ENCODE measurements at places on chromosomes 16 and 17.

DNA sequence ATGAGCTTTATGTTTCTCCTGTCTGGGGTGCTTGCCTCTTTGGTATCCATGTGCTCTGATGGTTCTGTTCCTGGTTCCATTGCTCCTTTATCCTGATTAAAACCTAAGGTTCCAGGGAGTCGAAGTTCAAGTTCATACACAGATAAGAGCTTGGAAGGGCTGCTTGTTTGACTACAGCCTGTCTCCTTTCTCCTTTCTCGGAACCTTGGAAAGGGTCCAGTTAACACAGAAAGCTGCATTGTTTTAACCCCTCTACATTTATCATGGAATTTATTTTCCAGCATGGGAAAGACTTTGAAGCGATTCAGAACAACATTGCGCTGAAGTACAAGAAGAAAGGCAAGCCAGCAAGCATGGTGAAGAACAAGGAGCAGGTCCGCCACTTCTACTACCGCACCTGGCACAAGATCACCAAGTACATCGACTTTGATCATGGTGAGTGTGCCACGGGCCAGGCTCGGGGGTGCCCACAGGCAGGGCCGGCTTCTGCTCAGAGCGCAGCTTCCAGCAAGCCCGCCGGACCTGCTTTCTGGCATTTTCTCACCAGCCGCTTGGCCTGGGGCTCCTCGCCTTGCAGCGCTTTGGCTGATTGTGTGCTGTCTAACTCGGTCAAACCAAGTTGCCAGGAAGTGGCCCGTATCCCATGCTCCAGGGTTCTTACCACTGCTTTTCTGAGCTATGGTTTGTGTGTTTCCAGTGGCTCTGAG is 19.9 kb downstream of the CRAMP1 start:
- no peak for DNase-seq

- no peak for DNase-seq
Observed at GRCh38 chr17:64315032-64315490, 52.0 kb upstream of the TEX2 start.

GRCh38 chr17:64580384-64581315 is 73.9 kb downstream of the CEP95 start:
- no peak for DNase-seq

DNA sequence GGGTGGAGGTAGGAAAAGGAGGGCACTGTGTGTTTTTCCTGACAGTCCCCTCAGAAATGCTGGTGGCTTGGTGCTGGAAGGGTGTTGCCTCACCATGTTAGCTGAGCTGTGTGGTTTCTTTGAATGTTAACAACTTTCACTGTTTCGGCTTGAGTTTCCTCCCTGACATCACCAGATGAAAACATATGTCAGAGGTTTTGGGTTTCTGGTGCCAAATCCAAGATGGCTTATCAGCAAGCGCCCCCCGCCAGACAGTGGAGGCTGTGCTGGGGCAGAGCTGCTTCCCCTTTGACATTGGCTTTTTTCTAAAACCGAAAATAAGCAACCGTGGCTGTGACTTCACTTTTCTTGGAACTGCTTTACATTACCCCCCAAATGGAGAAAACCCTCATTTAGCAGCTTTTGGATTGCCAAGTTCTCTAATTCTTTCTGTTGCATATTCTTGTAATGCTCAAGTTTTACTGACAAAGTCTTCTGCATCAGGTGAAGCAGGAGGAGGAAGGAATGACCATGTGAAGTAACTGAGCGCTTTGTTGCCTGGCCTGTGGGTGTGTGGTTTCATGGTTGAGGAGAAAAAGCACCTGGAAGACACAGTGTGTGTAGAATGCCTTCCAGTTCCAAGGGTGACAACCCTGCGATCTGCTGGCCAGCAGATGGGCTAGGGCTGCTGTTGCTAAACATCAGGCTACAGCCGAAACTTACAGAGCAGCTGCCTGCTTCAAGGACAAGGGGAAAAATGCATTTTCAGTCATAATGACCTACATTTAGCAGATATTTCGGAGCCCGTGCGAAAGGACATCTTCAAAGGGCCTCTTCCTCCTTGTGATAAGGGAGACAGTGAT is 9.7 kb downstream of the RMI2 start:
- DNase-seq, result no peak

DNA sequence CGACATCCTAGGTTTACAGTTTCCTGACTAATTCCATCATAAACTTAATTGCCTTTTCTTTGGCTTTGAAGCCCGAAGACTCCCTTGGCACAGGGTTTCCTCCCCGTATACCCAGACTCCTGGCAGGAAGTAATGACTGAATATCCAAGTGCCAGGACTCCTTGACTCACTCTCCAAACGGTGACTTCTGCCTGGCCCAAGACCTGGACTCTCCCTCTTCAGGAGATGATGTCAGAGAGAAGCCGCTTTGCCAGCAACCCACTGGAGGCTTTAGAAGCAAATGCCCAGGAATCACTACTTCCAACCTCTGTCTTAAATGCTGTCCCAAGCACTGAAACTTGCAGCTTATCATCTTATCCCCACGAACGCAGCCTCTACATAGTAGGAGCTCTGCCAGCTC is 146.5 kb downstream of the RGS9 start:
- DNase-seq, result no peak

GRCh38 chr17:79944251-79944812 is 91.3 kb downstream of the TBC1D16 start:
- DNase-seq, result no peak

- DNase-seq, result no peak
Observed at GRCh38 chr16:28986492-28986891, 1.6 kb downstream of the LAT start.

DNA sequence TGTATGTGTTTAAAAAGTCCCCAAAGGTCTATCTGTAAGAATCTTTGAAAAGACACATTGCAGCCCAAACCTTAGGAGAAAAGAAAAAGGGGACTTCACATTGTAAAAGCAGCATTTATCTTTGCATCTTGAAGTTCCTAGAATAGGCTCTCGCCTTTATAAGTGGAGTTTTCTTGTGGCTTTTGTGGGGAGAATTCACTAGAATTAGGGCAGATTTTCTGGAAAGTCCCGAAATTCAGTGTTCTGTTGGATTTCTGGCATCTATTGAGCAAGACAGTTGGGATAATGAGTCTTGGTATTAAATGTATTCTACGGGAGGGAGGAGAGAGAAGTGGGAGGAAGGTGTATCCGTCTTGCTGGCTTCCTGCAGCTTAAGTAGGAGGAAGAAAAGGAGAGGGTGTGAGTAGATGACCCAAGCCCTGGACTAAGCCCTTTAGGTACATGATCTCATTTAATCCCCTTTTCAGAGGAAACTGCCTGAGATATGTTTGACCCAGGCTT is 62.6 kb downstream of the PRKCA start:
- no peak for DNase-seq

DNA sequence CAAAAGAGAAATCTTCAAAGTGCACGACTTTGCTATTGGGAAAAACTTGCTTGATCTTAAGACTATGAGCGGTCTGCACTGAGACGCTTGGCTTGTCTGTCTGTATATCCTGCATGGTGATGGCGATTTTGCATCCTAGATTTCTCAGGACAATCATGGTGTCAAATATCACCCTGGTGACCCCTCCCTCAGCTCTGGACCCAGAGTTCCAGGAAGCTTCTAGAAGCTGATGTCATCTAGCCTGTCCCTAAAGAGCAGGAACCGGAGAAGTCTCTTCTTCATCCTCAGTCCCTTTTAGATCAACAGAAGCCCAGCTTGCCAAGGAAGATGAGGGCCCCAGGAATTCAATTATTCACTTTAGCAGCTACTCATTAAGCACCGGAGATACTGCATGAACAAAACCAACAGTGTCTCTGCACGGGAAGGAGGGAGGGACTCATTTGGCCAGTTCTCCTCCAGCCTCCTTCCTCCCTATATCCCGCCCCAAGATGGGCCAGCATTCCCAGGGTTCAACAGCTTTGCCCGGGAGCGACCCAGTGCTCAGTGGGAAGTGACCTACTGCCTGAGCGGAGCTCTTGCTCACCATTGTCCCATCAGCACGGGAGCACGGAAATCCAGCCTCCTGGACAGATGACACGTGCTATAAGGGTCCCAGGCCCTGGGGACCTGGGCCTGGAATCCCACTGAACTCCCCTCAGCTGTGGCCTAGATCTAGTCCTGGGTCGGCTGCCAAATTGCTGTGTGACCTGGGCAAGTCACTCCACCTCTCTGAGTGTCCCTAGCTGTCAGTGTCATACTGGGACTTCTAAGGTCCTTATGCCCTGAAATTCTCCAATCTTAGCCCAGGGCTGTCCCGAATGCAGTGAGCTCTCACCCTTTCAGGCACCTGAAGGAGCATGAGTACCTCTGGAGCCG is 3.8 kb downstream of the EMP2 start:
- no peak for DNase-seq

GRCh38 chr17:32627239-32627996 is 140.6 kb downstream of the CDK5R1 start:
- DNase-seq, result no peak

DNA sequence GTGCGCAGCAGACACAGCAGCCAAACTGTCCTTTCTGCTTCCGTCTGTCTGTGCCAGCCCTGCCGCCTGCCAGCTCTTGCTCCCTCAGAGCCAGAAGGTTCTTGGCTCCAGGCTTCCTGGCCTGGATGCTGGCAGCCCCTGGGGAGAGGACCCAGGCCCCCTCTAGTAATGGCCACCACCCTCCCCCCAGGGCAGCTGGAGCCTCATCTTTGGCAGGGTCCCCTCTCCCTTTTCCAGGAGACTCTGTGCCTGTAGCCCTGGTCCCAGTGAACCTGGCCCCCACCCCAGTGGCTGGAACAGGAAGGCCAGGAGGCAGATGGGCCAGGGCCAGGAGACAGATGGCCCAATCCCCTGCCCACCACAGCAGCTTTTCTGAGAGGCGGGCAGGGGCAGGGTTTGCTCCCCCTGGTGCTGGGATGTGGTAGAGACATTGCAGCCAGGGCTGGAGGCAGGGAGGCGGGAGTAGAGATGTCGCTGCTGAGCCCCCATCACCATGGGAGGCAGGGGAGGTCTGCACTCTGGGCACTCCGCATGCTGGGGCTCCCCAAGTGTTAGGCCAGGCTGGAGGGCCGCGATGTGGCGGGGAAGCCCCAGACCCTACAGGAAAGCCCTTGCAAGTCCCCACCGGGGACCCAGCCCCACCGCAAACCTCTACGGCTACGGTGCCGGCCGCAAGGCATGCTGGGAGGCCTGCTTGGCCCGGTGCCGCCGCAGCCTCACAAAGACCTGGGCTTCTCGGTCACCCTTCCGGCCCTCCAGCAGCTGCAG is 16.7 kb downstream of the UNC13D start:
- DNase-seq, result no peak

DNA sequence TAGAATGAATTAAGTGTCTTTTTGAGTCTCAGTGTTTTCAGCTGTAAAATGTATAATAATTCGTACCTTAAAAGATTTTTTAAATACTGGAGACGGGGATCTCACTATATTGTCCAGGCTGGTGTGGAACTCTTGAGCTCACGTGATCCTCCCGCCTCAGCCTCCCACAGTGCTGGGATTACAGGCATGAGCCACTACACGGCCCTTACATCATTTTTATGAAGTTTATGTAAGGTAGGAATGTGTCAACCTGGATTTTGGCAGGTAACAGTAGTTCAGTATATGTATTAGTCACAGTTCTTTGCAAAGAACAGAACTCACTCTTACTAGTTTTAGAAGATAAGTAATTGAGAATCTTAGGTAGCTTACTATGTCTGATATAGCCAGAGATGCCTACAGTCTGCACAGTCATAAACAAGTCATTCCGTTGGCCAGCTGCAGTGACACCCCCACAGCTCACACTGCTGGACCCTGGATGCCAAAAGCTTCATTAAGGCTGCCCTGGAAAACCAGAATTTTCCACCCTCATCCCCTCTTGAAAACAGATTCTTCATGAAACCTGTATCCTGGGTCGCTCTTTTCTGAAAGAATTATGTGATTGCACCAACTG is 583 bp upstream of the COX6A2 start:
- DNase-seq, result no peak

- no peak for DNase-seq
Observed at GRCh38 chr16:57039148-57039812, 49.9 kb downstream of the NLRC5 start.

DNA sequence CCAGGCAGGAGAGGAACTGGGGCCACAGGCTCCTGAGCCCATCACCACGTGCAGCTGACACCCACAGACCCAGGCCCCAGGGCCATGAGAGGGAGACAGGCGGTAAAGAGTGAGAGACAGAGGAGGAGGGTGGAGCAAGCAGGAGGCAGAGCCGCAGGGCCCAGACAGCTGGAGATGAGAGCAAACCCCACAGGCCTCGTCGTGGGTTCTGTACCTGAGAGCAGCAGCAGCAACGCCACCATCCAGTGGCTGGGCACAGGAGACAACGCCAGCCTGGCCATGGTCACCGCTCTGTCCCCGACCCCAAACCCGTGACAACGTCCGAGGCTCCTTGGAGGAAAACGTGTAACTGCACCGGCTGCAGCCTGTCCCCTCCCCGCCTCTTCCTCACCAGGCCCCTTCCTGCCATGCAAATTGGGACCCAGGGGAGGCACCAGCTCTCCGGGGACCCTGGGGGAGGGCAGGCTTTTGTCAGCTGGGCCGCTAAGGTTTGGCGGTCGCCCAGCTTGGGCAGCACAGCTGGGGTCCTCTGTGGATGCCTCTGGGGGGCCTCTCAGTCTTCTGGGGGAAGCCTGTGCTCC is at the start of gene CD79B:
CD79B (minus strand) TSS at position 351 of the 581 bp plus-strand sequence; CDS start at position 281, 70 bp downstream.
- no peak for DNase-seq

GRCh38 chr16:25035494-25036405 is 20.6 kb upstream of the ARHGAP17 start:
- no peak for DNase-seq

DNA sequence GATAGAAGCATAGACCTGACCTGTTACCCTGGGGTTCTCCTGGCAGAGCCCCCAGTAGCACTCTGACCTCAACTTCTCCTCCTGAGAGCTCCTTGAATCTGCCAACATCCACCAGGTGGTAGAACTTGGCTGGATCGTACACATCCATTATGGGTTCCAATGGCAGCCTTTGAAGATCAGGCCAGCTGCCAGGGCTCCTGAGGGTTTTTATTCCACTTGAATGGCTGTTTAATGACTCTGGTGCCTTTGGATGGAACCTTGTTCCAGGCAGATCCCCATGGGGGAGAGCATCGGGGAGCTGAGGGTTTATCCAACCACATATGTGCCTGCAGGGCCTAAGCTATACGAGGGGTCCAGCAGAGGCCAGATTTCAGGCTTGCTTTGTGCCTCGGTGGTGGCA is 47.1 kb upstream of the CLEC19A start:
- no peak for DNase-seq

GRCh38 chr17:73464447-73464846 is 152.6 kb upstream of the CDC42EP4 start:
- DNase-seq, result no peak

All from PC-9 (cell line).